AML-193 (cell line): ENCODE measurements at places on chromosomes 13 and 19.

DNA sequence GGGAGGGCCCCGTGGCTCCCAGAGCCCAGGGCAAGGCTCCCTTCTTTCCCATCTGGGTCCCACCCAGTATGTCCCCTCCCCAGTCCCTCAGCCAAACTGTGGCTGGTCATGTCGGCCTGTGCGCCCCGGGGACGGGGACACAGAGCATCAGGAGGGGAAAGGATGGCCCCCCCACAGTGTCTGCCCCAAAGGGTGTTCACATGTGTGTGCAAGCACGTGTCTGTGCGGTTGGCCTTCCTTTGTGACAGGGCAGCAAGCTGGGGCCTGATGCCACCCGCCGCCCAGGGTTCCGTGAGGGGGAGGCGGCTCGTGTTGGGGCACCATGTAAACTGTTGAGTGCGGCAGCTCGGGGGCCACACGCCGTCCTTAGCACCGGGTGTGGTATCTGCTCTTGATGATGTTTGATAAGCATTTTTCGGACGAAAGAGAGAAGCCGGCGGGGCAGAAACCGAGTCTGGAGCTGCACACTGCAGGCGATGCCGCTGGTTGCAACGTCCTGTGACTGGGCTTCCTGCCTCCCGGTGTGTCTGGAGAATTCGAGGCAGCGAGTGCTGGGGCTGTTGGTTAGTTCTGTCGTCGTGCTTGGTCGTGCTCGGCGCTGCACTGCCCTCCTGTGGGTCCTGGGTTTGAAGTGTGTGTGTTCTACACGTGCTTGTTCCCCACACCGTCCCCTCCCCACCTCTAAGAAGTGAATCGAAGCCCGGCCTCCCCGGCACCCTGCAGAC lies 18.4 kb downstream of the GNA11 start:
- DNase-seq = no peak

- no peak for DNase-seq
These were observed 33.1 kb downstream of the SLAIN1 start for GRCh38 chr13:77730572-77730971.

DNA sequence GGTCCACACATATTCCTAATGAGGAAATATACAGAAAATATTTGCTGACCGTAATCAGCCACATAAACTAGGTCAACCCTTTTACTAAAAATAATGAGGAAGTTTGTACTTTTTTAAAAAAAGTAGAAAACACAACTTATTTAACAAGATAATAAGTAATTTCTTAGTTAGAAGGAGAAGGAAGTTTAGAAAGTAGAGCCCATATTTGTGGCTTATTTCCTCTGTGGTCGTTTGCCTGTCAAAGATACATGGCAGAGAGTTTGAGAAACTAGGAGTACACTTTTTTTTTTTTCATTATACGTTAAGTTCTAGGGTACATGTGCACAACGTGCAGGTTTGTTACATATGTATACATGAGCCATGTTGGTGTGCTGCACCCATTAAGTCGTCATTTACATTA lies 1205.2 kb upstream of the MIR17HG start:
- DNase-seq = no peak

GRCh38 chr13:91609353-91609752 lies 210.9 kb downstream of the GPC5 start:
- no peak for DNase-seq

- DNase-seq = no peak
These were observed 95.7 kb downstream of the ARHGEF7 start for GRCh38 chr13:111210544-111211469.

DNA sequence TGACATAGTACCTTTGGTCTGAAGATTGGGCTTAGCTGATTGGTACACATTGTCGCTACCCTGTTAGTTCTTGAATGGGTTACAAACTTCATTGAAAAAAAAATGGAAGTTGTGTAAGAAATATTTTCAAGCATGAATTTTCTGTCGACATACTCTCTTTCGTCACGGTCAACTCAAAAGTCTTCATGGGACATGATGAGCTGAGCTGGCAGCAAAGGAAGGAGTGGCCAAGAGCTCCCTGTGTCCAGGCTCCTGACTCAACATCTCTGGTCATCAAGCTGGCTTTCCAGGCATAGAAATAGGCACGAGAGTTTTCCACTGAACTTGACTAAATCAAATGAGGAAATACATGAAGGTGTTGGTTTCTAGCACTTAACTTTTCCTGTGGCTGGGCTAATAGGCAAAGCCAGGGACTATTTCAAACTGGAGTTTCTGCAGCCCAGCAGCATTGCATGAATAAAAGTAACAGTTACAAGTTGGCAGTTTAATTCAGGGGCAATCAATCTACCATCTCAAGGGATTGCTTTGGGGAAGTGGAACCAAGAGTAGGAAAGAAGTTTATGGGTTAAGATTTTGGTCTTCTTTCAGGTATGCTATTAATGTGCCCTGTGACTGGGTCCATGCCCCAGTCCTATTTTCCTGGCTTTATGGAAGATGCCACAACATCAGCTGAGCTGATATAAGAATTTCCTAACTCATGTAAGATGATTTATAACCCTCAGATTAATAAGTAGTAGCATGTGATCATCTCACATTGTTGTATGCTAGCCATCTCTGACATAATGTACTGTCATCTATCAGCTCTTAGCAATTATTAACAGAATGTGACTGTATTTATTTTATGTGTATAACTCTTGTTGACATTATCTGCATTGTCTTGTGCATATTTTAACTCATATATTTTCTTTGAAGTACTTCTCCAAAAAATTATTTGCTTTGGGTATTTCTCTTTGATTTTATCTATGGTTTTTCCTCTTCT lies 385.8 kb downstream of the DLEU7 start:
- peak; percentile 82 for DNase-seq
